ENCODE measurements at places on chromosomes 3 and 15.

GRCh38 chr3:128491941-128492670 lies 895 bp downstream of the GATA2 start:
- DNase-seq: peak; percentile 28

GRCh38 chr3:175307642-175308041 lies 448.5 kb downstream of the NAALADL2 start:
- DNase-seq: no peak

GRCh38 chr3:143277531-143277930 lies 158.0 kb downstream of the CHST2 start:
- no peak for DNase-seq

DNA sequence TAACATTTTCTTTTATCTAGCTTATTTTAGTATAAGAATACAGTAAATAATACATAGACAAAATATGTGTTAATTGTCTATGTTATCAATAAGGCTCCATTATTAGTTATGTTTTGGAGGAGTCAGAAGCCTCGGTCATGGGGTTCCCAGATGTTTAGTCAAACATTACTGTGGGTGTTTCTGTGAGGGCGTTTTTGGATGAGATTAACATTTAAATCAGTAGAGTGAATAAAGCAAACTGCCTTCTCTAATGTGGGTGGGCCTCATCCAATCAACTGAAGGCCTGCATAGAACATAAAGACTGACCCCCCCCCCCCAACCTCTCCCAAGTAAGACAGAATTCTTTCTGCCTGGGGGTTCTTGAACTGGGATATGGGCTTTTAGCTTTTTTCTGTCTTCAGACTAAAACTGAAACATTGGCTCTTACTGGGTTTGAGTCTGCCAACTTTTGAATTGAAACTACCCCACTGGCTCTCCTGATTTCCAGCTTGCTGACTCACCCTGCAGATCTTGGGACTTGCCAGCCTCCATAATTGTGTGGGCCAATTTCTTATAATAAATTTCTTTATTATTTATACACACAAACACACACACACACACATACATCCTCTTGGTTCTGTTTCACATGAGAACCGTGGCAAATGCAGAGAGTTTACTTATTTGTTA lies 192.0 kb downstream of the TPRG1 start:
- DNase-seq: no peak

DNA sequence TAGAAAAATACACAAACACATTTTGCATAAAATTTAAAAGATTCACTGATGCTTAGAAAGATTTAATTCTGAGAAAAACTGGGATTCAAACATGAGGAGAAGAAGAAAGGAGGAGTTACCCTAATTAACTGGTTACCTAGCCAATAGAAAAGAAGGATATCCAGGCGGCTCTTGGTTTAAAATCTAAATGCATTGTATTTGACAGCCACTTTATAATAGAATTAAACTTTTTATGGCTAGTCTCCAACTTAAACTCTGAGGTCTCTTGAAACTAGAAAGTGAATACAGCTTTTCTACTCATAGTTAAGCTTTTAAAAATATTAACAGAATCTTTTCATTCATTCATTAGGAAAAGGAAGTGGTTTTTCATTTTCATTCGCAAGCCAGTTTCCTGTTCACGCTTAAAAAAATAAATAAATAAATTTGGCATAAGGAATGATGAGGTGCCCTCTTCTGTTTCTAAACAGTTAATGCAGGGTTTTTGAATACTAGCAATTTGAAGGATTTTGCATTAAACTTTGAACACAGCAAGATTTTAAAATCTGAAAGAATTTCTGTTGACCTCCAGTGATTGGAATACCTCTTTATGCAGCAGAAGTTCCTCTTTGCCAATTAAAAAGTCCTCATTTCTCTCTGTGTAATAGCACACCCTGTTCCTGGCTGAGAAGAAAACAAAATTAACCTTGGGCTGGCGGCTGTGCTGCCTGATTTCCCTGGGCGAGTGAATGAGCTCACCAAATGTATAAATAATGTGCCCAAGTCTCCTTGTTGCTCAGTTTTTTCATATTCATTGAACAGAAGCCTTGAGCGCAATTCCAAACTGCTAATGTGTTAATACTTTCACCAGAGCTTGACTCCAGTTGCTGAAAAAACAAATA lies 105.1 kb downstream of the ZMAT3 start:
- no peak for DNase-seq

DNA sequence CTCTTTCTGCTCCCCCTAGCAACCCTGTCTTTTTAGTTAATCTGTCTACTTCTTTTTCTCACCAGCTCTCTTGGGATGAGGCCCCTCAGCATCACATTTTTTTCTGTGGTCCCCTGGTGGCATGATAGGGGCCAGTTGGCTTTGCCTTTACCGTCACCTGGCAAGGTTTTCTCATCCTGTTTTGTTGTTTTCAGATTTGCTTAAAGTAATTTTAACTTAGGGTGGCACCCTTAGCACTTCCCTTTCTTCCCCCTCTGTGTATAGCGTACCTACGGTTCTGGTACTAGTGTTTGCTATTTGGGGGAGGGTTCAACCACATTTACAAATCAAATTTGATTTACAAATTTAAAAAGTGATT lies 35.6 kb downstream of the PDCD6IP start:
- DNase-seq: no peak

DNA sequence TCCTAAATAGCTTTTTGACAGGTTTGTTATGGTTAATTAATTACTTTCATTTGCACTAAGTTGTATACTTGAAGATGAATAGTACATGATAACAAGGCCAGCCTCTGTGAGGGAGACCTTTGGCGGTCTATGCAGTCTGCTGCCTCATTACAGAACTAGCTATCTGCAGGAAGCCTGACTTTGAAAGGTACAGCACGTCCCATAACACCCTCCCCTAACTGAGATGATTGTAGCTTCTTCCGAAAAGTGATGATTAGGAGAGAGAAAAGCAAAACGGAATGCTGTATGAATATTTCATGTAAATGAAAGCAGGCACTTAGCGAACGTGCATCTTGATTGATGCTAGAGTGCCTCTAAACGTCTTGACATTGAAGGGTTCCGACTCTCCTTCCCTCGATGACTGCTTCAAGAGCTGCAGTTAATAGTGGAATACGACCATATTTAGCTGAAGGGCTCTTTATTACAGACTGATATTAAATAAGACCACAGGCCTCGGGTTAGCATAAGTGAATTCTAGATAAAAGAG lies 116.2 kb upstream of the TMCO5A start:
- DNase-seq: no peak

DNA sequence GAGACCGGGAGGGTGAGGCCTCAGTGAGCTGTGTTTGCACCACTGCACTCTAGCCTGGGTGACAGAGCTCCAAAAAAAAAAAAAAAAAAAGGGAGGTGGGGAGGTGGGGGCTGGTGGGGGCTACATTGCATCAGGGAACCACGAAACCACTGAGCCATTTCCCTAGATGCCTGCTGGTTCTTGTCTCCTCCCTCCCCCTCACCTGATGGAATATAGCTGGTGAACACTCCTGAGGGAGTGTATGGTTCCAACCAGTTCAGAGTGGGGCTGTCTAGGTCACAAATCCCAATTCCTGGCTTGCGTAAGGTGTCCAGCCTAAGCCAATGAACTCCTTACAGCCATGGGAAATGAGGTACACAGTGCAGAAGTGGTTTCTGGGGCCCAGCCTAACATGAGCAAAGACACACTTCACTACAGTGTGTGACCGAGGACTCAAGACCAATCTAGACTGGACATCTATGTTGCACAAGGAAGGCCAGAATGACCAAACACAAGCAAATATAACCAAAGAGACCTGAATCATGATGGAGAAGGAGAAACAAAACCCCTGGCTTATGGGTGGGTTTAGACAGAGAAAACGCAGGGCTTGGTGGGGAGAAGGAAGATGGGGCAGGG lies 39.1 kb upstream of the OSBPL11 start:
- DNase-seq: no peak

- no peak for DNase-seq
Observed at GRCh38 chr3:4656626-4657328, 163.6 kb downstream of the ITPR1 start.

GRCh38 chr3:13902648-13903238 lies 22.9 kb upstream of the WNT7A start:
- no peak for DNase-seq

- DNase-seq: peak; percentile 63
Observed at GRCh38 chr3:88203642-88204055, 53.9 kb downstream of the C3orf38 start.

GRCh38 chr15:37616215-37616614 lies 318.2 kb upstream of the TMCO5A start:
- no peak for DNase-seq

Measured in activated T-cell treated with anti-CD3 and anti-CD28 coated beads, Interleukin-2, amount 50 U/mL, for 72 hours (primary cell).